ENCODE measurements at places on chromosomes 2 and 18.
A peak's percentile ranks its signal among the peaks of the same experiment; 100 is the strongest.

DNA sequence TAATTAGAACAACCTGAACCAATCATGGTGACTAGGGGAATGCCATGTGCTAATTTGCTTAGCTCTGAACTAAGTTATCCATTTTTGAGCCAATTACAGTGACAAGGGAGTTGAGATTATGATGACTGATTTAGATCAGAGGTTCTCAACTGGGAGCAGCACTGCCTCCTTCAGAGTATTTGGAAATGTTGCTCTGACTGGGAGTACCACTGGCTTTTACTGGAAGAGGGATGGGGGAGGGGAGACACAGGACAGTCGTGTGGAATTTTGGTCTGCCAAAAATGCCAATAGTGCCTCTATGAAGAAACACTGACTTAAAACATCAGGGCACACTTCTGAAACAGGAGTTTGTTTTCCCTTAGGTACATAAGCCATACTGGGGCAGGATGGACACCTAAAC is 48.1 kb upstream of the VPS54 start:
- peak; percentile 67 for DNase-seq

- peak; percentile 80 for DNase-seq
Observed at GRCh38 chr18:7566567-7567473, at the start of gene PTPRM. TSS of gene PTPRM (plus strand) at chr18:7567316. CDS start at chr18:7567819, 503 bp downstream.

- no peak for DNase-seq
Observed at GRCh38 chr2:219293736-219294231, 14.6 kb downstream of the DNAJB2 start.

GRCh38 chr2:148936857-148937450 is 61.9 kb downstream of the KIF5C start:
- DNase-seq = peak; percentile 28

DNA sequence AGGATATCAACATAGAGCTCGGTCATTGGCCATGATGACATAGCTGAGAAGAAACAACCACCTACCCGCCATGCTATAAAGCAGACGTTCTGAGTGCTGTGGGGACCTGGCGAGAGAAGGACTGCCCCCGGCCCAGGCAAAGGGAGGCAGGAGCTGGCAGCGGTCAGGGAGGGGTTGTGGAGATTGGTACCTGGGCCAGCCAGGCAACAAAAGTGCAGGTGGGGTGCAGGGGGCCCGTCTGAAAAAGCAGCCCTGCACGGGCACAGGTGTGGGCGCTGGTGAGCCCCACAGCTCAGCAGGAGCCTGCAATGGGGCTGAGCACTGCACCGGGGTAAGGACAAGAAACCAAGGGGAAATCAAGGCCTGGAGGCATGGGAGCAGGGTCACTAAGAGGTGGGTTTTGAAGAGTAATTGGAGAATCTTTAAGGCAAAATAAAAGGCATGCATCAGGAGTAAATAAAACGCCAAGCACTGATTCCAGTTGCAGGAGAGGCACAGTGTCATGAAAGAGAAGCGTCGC is 464.0 kb downstream of the EIPR1 start:
- DNase-seq = no peak

- peak; percentile 58 for DNase-seq
Observed at GRCh38 chr2:187994464-187995331, 297.0 kb upstream of the GULP1 start.

DNA sequence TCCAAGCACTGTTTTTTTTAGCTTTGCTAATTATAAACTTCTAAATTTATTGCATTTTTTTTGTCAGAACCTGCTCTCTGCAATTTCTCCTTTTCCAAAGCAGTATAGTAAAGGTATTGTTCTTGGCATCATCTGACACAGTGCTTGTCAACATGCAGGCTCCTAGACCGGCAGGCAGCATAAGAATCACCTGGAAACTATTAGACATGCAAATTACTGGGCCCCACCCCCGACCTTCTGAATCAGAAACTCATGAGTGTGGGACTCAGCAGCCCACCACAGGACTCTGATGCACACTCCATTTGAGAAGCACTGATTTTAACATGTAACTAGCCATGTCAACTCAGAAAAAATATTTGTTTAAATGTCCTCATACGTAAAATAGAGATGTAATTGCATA is 551.1 kb upstream of the CELF4 start:
- DNase-seq = no peak

DNA sequence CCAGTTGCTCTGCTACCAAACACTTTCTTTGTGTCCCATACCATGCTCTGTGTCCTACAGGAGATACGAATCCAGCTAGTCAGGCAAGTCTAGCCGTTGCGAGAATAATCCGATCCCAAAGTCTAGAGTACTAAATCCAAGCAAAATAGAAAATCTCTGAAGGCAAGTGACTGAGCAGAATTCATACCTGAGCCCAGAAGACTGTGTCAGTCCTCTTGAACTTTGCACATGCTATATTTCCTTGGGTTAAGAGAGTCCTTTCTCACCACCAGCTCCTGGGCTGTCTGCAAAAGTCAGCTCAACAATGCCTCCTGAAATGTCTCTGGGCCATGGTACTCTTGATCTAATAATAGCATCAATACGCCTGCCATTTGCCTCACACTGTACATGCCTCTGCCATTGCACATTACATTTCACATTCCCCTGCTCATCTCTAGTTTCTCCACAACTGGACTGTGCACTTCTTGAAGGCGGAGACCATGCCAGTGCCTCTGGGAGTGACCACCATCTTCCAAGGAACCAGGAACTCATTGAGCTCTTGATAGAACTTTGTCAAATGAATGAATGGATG is 265.8 kb upstream of the ID2 start:
- DNase-seq = no peak

GRCh38 chr2:168530982-168531622 is 75.0 kb downstream of the CERS6 start:
- DNase-seq = no peak

Measured in mesendoderm (in vitro differentiated cells).